Lower lobe of right lung (tissue), 2 donors: ENCODE measurements at places on chromosomes 16 and 17. TPM values are rescaled to one million over a fixed set of nuclear protein-coding genes. Genes with fewer than 3 reads are reported as not detected.

Gene IL34
- 2.6 TPM for total RNA-seq

Gene KREMEN2
- total RNA-seq: not detected

Gene SOCS3
- 69.5 TPM for total RNA-seq

DNA sequence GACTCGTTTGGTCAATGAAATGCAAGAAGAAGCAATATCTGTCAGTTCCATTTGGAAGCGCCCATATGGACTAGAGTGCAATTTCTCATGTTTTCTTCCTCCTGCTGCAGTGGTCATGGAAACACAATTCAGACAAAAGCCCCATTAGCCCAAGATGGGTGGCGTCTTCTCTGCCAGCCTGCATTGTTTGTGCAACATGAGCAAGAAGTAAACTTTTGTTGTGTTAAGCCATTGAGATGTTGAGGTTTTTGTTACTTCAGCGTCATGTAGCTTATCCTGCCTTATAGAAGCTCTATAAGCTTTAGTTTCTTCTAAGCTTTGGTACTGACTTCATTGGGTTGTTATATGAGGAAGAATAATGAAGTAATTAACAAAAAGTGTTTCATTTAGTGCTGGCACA lies 137.4 kb downstream of the NPIPB5 start:
- H3K4me1 ChIP-seq: no peaks in the 10 kb centered on the region
- no peak overlapping the region for H3K27ac ChIP-seq
- H3K36me3 ChIP-seq: no peaks in the 10 kb centered on the region
- DNase-seq: no peak
- no peak overlapping the region for H3K4me3 ChIP-seq

DNA sequence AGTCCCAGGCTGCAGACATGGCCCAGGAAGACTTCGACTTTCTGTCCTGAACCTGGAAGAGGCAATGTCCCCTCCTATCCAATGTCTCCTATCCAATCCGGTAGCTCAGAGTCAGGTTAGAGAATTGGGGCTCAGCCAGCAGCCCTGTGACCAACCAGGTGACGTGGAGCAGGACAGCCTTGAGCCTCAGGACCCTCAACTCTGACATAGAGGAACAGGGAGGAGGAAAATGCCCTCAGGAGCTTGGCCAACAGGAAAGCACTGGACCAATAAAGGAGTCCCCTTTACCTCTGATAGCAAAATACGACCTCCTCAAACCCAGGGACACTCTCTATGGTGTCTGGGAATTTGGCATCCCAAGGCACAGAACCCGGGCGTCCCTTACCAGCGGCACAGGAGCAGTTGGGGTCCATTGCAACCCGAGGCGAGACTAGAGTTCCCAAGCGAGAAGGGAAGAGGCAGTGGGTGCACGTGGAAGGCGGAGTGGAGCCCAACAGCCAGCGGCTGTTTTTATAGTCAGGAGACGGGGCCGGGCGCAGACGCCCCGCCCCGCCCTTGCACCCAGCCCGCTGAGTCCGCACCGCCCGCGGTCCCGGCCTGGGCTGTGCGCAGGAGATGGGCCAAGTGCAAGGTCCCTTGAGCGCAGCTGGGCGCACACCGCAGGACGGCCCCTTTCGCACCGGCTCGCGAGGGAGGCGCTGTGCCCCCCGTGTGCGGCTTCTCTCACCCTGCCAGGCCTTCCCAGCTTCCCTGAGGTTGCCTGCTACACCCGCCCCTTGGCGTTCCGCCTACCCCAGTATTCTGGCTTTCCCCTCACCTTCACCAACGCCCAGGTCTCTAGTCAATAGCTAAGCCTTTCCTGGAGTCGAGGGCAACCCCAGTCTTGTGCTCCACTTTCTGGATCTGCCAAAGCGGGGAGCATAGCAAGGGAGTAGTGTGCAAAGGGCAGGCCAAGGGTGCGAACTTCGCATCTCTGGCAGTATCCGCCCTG lies at the start of gene MT1G:
MT1G (minus strand) TSS at position 485 of the 991 bp plus-strand sequence; CDS start at position 413, 72 bp downstream.
- H3K27ac ChIP-seq: no peak within 1 kb of the TSS
- H3K27me3 ChIP-seq: peaks cover 74% of the 10 kb centered on the region
- H3K36me3 ChIP-seq: no peaks in the 10 kb centered on the region
- peak; percentile 59 for DNase-seq

DNA sequence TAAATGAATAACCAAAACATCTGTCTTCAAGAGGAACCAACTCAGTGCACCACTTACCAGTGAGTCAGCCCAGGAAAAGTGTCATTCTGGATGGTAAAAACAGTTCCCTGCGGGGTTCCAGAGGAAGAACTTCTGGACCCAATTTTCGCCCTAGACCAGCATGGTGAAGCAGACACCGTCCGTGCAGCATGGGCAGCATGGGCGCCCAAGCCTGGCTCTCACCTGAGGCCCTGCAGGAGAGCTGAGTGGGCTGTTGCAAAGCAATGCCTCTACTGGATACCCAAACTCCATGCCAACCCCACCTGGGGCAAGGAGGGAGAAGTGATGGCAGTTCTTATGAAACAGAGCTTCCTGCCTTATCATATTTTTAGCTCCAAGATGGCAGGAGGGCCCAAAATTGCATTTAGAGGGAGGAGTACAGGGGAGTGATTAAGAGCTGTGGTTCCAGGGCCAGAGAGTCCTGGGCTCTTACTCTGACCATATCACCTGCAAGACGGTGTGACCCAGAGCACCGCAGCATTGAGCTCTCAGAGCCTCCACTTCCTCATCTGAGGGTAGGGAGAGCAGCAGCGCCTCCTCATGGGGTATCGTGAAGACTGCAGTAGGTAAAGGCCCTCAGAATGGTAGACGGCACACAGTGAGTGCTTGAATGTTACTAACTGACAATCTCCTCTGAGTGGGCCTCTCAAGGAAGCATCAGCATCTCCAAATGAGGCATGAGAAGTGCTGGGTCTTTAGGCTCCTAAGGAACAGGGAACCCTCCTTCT lies 16.6 kb upstream of the INPP5K start:
- DNase-seq: no peak
- H3K4me1 ChIP-seq: no peaks in the 10 kb centered on the region
- no peak overlapping the region for H3K4me3 ChIP-seq
- peaks cover 95% of the 10 kb centered on the region for H3K36me3 ChIP-seq
- H3K27me3 ChIP-seq: no peaks in the 10 kb centered on the region
- no peak overlapping the region for H3K27ac ChIP-seq

GRCh38 chr17:65560628-65561451 lies 608 bp downstream of the AXIN2 start:
- H3K4me1 ChIP-seq: peaks cover 14% of the 10 kb centered on the region
- H3K27ac ChIP-seq: no peak overlapping the region
- peaks cover 3% of the 10 kb centered on the region for H3K27me3 ChIP-seq
- DNase-seq: peak; percentile 91
- H3K36me3 ChIP-seq: no peaks in the 10 kb centered on the region

DNA sequence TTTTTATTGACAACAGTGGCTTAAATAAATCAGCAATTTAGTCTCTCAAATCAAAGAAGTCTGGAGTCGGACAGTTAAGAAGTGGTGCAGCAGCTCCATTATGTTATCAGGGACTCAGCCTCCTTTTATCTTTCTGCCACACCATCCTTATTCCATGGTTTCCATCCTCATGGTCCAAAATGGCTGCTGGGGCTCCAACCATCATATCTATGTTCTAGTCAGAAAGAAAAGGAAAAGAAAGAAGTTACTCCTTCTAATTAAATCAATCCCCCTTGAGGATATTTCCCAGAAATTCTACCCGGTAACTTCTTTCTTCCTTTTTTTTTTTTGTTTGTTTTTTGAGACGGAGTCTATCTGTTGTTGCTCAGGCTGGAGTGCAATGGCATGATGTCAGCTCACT lies 109.5 kb downstream of the HS3ST2 start:
- H3K4me3 ChIP-seq: no peak overlapping the region
- peaks cover 14% of the 10 kb centered on the region for H3K27me3 ChIP-seq
- no peak overlapping the region for H3K27ac ChIP-seq
- DNase-seq: no peak
- H3K36me3 ChIP-seq: no peaks in the 10 kb centered on the region
